ENCODE measurements at places on chromosomes 6 and 20. TPM values are rescaled to one million over a fixed set of nuclear protein-coding genes. Genes with fewer than 3 reads are reported as not detected.
A peak's percentile ranks its signal among the peaks of the same experiment; 100 is the strongest.

The GID8 gene
- total RNA-seq = 41.0 TPM

The CPXM1 gene
- total RNA-seq = 47.0 TPM

DNA sequence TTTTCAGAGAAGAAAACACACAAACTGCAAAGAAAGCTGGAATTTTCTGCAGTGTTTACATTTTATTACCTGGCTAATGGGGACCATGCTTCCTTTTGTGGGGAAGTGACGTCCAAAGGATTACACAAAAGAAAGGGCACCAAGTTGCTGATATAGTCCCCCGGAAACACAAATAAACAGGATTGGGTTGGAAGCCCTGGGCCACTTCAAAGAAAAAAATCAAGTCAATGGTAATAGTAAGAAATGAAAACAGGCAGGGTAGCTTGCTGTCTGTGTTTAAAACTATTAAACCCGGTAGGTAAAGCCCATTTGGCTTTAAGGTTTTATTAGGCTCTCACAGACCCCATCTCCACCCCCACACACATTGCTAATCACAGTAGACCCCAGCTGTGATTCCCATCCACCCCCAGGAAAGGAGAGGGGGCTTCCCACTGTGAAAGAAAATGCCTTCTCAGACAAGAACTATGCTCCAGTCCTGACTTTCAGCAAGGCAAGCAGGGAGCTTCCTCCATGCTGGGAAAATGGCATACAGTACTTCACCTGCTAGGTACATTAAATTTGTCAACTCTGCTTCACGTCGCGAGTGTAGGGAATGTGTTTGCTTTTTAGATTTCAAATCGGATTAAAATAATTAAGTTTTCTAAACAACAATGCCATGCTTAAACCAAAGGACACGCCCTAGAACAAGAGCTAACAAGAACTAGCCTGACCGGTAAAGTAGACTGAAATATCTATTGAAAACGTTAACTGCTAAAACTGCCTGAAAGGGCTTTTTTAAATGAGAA lies 1.1 kb downstream of the PERP start:
- peak; percentile 68 for DNase-seq

The KCNQ5 gene
- total RNA-seq = not detected

DNA sequence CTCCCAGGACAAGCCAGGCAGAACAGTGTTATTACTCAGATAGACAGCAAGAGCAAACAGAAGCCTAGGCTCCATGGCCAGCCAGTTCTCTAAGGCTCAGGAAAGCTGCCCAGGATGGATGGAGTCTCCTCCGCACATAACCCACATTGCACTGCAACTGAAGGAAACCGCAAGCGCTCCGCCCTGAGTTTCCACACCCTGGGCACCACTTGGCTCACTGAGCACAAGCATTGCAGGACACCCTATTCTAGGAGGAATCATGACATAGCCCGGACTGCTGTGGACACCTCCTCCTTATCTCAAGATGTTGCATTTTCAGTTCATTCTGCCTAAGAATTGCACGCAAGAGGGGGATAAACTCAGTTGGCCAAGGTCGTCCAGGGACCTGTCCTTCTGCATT lies 42.9 kb downstream of the LINC00237 start:
- DNase-seq = no peak

The HCRTR2 gene
- total RNA-seq = not detected

All from G401 (cell line).